Stimulated activated CD8-positive, alpha-beta memory T cell treated with anti-CD3 and anti-CD28 coated beads, Interleukin-2, amount 100 ng/mL, for 48 hours (primary cell): ENCODE measurements at places on chromosomes 2 and 18.

DNA sequence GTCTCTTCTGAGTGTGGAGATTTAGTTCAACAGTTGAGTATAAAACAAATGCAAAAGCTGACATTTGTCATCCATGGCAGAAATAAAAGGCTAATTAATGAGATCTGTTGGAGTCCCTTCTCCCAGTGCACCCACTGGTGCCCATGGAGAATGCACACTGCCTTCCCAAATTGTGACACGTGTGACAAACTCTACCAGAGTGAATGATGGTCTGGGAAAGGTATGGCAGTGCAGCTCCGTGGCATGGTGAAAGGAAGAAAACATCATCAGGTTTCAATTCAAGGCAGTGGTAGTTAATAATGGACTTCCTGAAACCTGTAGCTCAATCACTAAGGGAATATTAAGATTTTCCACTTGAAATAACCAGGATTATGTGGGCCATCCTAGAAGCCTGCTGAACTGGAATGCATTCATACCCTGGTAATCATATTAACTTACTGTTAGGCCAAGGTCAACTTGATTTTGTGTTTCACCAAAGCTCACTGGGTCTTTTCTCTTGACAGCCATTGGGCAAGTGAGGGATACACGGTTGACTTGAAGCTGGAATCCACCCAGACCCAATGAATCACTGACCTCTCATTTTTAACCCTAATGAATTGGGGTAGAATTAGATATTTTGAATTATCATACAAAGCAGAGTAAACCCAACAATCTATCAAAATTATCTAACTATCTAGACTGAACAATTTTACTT, 167.6 kb downstream of the AFF3 start:
- DNase-seq = no peak

DNA sequence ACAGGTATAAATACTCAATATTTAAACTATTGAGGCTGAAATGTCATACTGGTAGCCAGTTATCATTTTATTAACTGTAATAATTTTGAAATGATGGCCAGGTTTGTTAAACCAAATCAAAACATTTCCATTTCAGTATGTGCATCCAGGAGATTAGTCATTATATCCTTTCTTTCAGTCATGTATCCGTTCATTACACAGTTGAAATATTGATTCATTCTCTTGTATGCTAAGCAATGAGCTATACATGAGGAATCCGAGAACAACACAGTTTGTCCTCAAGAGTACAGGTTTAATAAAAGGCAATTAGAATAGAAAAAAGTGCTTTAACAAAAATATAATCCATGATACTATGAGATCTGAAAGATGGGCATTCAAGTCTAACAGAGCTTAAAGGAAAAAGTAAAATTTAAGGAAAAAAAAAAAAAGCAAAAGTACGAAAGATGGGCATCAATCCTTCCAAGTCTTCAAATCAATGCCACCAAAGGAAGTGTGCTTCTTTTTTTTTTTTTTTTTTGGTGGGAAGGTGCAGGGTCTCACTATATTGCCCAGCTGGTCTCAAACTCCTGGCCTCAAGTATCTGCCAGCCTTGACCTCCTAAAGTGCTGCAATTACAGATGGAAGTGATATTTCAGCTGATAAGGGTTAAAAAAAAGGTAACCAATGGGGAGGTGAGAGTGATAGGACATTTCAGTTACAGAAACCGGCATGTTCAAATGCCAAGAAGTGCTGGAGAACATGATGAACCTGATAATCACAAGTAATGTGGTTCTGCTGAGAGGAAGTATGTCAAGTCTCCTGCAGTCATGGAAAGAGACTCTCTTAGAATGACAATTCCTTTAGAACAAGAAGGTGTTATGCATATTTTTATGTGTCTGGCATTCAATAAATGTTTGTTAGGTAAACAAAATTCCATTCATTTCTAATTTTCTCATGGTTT, 35.8 kb downstream of the PUM2 start:
- no peak for DNase-seq

GRCh38 chr2:6770006-6770405, 95.7 kb downstream of the CMPK2 start:
- DNase-seq = no peak

DNA sequence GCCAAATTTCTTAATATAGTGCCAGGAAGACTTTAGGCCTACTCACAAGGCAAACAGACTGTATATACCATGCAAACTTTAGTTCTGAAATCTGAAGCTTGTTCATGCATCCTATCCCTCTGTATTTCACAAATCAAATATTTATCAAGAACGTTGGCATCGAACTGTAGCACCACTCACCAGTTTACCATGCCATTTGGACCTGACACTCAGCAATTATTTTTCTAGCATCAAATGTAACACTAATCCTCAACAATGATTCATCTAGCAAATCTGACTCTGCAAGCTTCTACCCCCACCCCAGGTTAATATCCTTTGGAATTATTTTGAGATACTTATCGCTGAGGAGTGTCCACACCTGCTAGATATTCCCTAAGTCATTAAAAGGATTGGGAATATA, 1506.6 kb downstream of the LRP1B start:
- DNase-seq = no peak
